ENCODE measurements at places on chromosomes 12 and 14.

- no peak for DNase-seq
Observed at GRCh38 chr12:98821866-98822265, 176.8 kb downstream of the APAF1 start.

DNA sequence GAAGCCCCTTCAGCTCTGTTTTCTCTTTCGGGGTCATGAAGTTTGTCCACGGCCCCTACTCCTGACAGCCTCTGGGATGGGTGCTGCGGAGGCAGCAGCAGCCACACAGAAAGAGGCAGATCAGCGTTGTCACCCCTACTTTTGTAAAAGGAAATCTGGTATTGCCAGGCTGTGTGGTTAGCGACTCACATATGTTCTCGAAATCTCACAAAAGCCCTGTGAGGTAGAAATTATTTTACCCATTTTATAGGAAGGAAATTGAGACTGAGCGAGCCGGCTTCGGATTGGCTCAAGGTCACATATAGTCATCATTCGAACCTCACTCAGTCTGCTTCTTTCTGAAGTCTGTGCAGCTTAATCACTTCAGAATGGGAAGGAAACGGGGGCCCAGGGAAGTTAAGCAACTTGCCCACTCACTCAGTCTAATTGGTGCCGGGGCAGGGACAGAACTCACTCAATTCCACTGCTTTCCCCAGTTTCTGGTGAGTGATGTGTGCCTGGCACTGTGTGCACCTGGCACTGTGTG, 1.1 kb upstream of the CKAP4 start:
- peak; percentile 55 for DNase-seq

- no peak for DNase-seq
Observed at GRCh38 chr12:116323406-116324386, 46.2 kb upstream of the MED13L start.

DNA sequence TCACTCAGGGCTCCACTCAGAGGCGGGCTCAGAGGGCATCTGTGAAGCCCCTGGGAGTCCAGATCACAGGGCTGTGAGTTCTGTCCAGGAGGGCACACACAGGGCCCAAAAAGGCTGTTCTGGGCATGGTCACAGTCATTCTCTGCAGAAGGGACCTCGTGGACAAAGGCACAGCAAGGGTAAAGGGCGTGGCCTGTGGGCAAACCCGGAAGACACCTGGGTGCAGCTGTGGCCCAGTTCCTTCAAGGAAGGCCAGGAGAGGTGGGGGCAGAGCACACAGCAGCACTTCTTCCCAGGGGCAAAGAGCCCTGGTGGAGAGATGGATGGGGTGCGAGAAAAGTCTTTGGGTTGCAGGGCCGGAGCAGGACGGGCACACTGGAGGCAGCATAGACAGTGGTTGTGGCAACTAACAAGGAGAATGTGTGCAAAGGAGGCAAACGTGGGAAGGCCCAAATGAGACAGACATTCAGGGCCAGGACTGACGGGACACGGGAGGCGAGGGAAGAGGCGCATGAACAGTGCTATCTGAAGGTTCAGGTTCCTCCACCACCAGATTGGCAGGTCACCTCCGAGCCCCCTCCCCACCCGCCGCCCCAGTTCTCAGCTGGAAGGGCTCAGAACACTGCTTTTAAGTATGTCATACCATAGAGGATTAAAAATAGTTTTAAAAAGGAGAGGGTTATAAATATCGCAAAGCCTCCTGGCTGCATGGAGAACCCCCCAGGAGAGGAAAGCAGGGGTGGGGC, 8.9 kb downstream of the CLMN start:
- no peak for DNase-seq

DNA sequence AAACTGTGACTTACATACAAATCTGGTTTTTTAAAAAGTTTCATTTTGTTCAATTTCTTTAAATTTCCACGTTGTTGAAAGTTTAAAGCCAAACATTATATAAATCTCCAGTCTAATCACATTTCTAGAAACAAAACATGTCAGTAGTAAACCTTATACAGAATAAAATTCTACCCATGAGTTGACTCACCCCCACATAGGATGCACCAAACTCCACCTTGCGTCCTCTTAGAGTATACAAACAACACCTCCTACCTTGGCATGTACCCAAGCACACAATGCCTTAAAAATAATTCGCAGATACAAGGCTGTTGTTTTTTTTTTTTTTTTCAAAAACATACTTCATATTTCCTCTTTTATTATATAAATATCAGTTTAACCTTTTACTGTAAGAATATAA, 3.3 kb downstream of the FBXL14 start:
- DNase-seq = no peak

DNA sequence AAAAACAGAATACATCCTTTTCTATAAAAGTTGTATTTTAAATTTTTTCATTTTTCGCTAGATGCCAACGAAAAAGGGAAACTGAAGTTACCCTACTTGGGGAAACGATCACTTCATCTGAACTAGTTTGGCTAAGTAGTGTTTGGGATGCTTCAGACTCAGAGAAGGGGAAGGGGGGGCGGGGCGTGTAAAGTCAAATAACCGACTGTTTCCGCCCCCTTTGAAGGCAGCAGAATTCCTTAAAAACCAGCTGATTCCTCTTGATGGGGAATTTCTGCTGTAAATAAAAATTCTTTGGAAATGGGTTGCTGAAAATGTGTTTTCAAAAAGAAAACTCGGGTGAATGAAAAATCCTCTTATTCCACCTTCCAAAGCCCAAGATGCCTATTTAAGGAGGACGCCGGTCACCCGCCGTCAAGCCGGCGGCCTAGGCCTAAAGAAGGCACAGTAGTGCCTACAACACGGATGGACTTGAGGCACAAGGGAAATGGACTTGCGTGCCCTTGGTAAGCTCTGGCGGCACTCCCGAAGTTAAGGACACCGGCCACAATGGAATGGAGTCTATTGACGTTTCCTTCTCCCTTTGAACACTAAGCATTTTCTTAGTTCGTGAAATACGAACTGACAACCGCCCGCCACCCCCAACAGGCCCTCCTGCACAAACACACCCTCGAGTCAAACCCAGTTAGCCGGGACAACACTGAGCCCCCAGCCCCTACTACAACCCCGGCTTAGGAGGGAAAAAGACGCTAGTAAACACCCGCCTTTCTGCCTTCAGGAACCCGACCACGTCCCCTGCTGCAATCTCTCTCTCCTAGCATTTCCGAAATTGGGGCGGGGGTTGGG, 1.9 kb downstream of the ATXN2 start:
- DNase-seq = peak; percentile 4

GRCh38 chr14:64410084-64410774, 22.1 kb downstream of the MTHFD1 start:
- no peak for DNase-seq

DNA sequence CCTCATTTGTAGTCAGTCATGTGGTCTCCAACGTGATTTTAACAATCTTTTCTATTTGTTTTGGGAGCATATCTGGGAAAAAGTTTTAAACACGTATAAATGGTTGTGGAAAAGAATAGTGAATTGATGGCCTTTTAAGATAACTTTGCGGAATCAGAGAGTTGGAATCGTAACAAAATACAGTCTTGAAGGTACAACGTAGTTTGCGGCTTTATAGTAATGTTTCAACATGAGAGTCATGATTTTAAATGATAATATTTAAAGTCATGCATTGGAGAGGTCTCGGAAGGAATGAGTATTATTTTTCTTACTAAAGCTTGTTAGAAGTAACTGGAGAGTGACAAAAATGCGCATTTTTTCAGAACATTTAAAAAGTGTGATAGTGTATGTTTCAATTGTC, 1.6 kb downstream of the AEBP2 start:
- no peak for DNase-seq

DNA sequence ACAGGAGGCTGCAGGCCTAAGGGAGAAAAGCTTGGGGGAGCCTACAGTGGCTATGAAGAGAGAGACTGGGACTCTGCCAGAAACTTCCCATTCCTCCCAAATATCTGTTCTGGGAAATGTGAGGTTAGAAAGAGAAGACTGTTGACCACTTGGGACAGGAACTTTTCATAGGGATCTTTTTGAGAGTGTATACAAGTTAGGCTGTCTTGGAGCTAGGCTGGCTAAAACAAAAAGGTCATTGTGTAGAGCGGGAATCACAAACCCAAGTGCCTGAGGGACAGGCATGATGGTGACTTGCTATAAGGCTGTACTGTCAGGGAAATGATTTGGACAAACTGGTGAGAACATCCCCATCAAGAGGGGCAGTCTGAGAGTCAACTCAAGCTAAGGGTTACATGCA, 175.1 kb downstream of the GRIP1 start:
- no peak for DNase-seq

GRCh38 chr12:69633061-69633460, 22.4 kb upstream of the LRRC10 start:
- DNase-seq = no peak

GRCh38 chr14:50831726-50832168, 785 bp upstream of the NIN start:
- DNase-seq = no peak

DNA sequence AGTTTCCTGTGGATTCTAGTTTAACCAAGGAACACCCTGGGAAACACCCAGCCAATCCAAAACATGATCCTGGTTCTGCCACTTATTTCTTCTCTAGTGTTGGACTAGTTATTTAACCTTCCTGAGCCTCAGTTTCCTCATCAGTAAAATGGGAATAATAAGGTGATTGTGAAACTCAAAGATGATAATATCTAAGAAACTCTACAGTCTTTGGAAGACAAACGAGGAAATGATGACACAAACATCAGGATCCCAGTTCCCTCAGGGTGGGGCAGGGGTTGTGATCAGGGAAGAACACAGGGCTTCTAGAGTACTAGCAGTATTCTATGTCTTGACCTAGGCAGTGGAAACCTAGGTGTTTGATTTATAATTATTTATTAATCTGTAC, 18.1 kb upstream of the TMEM106C start:
- DNase-seq = no peak

- no peak for DNase-seq
Observed at GRCh38 chr14:64364907-64365306, 23.2 kb upstream of the MTHFD1 start.

- DNase-seq = no peak
Observed at GRCh38 chr12:2456122-2456812, 338.5 kb upstream of the FKBP4 start.

DNA sequence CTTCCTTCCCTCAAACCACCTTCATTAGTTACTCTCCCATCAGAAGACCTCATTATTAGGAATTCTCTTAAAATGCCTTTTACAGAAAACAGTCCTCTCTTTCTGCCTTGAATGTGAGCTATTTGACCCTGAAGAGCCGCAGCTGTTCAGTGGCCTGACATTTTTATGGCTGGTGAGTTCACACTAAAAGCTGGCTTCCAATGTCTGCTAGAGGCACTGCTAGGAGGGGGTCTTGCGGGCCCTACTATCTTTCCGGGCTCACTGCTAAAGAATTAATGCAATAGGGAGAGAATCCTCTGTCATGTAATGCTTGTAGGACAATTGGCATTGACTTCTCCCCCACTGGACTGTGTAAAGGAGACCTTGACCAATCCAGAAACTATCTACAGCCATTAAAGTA, 87.7 kb downstream of the GPR135 start:
- DNase-seq = no peak

- DNase-seq = no peak
Observed at GRCh38 chr14:54854181-54854580, 48.4 kb downstream of the GCH1 start.

GRCh38 chr14:100307766-100308426, 1.7 kb upstream of the SLC25A29 start:
- DNase-seq = no peak
